ENCODE measurements at places on chromosomes 16 and 17.
A peak's percentile ranks its signal among the peaks of the same experiment; 100 is the strongest.

DNA sequence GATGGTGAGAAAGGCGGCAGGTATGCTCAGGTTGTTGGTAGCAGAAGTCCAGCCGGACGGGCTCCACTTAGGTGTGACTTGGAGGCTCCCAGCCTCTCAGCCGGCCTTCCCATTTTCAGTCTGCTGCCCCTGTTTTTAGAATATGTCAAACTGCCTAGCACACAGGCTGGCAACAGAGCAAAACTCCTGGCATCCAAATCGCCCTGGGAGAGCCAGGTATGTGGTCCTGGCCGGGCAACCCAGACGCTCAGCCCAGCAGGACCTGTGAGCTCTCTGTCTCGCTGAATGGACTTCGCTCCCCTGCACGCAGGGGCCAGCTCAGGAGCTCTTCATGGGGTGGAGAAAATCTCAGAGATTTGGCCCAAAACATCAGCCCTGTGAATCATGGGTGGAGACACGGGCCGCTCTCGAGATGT, 147.9 kb upstream of the CHMP6 start:
- peak; percentile 63 for DNase-seq

DNA sequence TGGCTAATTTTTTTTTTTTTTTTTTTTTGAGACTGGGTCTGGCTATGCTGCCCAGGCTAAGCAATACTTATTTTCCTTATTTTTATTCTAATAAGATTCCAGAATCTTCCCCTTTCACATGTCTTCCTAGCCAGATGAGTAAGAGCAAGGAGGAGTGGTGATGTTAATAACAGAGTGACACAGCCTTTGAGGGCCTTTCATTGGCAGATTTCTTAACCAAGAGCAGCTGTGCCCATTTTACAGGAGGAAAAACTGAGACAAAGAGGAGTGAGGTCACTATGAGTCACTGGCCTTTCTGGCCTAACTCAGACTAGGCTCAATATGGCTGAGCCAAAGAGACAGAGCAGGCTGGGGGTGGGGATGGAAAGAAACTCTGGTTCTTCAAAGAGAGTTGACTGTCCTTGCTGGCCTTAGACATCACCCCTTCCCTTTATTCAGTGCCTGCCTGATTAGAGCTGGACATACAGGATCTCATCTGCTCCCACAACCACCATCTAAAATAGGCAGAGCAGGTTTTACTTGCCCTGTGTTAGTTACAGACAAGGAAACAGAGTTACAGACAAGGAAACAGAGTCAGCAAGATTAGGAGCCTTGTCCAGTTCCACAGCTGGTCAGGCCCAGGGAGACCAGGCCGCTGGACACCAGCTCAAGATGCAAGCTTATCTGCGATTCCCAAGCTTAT, 50.0 kb upstream of the TOB1 start:
- no peak for DNase-seq

- no peak for DNase-seq
Observed at GRCh38 chr17:12911239-12911638, 106.6 kb downstream of the ELAC2 start.

DNA sequence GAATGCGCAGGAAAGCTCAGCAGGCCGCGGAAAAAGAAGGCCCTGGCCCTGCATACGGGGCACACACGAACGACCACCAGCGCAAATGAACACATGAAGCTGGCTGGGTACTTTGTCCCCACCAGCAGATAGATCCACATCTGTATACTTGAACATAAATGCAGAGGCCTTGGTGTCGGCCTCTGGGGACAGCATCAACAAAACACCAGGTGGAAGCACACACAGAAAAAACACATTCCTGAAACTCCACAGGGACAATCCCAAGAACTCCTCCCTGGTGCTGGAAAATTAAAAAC, 606 bp upstream of the ZBTB4 start:
- DNase-seq: no peak

DNA sequence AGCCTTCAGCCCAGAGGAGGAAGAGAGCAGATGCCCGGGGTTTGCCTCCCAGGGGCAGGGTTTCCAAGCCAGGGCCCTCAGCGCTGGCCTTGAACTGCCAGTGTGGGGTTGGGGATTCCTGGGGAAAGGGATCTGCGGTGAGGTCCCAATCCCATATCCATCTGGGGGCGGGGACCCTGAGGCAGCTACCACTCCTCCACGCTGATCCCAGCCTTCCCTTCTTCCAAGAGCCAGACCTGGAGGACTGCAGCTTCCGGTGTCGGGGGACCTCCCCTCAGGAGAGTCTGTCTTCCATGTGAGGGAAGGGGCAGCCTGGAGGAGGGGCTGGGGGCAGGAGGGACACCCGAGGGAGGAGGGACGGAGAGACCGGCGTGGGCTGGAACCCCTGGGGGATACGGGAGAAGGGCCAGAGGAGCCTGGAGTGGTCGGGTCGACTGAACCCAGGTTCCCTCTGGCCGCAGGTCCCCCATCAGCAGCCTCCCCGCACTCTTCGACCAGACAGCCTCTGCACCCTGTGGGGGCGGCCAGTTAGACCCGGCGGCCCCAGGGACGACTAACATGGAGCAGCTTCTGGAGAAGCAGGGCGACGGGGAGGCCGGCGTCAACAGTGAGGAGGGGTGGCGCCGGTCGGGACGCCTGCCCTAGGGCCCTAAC, 10.7 kb upstream of the CISD3 start:
- no peak for DNase-seq

GRCh38 chr17:48500435-48501426, 30.1 kb downstream of the HOXB1 start:
- DNase-seq: no peak

DNA sequence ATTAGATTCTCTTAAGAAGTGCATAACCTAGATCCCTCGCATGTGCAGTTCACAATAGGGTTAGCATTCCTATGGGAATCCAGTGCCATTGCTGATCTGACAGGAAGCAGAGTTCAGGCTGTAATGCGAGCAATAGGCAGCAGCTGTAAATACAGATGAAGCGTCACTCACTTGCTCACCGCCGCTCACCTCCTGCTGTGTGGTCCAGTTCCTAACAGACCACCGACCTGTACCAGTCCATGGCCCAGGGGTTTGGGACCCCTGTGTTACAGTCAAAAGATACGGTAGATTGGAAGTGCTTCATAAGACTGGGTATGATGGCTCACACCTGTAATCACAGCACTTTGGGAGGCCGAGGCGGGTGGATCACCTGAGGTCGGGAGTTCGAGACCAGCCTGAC, 2.8 kb downstream of the STAT5A start:
- DNase-seq: peak; percentile 51

- DNase-seq: no peak
Observed at GRCh38 chr17:2954898-2955445, 108.4 kb downstream of the OR1D5 start.

DNA sequence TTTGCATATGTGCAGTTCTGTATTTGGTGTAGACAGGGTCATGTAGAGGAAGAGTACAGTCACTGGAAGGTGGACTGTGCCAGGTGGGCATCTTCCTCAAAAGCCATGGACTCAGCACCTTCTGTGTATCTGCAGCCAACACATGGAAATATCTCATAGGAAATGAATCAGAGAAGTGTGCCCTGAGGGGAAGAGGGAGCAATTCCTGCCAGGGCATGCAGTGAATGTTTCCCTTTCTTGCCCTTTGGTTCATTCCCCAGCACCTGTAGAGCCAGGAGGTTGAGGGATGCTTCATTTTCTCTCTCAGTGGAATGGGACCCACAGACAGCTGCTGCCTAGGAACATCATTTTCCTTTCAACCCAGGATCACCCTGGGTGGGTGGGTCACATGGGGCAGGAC, 146.1 kb upstream of the HSBP1 start:
- no peak for DNase-seq

DNA sequence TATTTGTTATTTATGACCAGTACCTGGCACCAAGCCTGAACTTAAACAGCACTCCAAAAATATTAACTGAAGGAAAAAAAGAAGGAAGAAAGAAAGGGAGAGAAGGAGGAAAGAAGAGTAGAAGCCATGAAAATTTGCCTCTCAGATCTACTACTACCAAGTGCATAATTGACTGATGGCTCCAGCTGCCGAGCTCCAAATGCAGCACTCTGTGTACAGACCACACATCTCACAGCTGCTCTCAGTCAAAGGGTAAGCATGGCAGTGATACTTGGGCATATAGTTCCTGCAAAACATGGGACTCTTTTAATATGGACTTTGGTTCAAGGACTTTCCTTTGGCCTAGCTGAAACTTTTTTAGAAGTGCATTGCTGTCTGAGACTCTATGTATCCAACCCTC, 44.0 kb upstream of the NOG start:
- no peak for DNase-seq

GRCh38 chr17:58641887-58642311, 49.9 kb downstream of the TEX14 start:
- no peak for DNase-seq

DNA sequence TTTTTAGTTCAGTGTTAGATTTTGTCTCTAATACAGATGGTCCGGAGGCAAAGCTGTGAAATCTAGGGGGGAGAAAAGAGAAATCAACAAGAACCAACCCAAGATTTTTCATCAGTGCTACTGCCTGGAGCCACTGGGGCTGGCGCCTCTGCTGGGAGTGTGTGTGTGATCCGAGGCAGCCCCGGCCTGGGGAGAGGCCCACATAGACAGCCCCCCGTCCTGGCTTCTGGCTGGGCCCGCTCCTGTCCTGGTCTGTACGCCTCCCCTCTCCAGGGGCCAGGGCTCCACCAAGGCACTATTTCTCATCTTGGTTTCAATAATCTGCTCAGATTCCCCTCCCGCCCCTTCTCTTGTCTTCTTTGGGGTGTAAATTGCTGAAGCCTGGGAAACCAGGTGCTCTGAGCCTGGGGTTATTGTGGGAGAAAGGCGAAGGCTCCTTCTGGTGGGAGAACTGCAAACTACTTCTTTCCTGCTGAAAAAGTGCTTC, 7.8 kb downstream of the BAHCC1 start:
- DNase-seq: no peak

GRCh38 chr17:82101767-82102679, 4.0 kb upstream of the FASN start:
- DNase-seq: no peak

DNA sequence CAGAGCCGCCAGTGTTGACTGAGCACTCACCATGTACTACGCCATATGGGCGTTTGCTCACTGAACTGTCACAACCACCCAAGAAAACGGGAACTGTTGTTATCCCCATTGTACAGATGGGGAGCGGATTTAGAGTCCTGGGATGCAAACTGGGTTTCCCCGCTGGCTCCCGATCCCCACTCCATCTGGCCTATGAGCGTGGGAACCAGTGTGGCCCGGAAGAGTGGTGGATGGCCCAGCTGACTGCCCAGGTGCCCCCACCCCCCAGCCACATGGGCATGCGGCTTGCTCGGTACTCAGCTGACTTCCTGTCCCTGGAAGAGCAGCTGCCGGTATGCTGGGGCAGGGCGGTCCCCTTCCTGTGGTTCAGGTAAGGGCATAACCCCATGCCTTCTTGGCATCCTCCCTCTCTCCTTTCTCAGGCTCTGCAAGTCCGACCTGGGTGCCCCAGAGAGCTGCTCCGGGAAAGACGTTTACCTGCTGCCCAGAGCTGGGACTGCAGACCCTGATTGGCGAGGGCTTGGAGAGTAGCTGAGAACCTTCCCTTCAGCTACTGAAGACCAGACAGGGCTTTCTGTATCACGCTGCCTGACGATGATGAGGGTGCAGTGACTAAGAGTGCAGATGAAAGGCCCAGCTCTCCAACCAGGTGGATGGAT, 16.2 kb downstream of the SOCS3 start:
- DNase-seq: peak; percentile 87

GRCh38 chr17:40471846-40472732, 28.8 kb downstream of the IGFBP4 start:
- no peak for DNase-seq

DNA sequence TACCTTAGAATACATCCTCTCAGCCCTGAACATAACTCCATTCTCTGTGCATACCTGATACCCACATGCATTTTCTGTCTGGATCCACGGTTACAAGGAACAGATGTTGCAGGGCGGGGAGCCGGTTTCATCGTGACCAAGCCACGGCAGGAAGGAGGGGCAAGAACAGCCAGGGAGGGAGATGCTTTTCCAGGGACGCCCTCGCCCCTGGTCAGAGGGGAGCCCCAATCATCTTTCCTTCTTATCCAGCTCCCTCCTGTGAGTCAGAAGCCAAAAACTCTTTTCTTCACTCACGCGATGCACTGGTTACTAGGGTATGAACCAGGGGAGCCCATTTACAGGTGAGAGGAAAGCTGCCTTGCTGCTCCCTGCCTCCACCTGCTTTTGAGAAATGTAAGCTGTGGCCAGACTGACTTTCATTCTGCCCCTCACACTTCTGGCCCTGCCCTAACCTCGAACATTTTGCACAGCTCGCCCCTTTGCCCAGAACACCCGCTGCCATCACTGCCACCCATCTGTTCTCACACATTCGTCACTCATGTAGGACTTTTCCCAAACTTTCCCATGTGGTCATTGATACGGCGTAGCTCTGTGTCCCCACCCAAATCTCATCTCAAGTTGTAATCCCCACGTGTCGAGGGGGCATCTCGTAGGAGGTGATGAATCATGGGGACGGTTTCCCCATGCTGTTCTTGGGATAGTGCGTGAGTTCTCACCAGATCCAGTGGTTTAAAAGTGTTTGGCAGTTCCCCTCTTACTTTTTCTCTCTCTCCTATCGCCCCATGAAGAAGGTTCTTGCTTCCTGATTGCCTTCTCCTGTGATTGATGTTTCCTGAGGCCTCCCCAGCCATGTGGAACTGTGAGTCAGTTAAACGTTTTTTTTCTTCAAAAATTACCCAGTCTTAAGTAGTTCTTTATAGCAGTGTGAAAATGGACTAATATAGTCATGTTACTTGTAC, 20.5 kb downstream of the FOXL1 start:
- no peak for DNase-seq

GRCh38 chr16:57427824-57428223, 19.4 kb downstream of the CIAPIN1 start:
- DNase-seq: no peak

- DNase-seq: no peak
Observed at GRCh38 chr16:4678596-4678995, 14.8 kb upstream of the NUDT16L1 start.

DNA sequence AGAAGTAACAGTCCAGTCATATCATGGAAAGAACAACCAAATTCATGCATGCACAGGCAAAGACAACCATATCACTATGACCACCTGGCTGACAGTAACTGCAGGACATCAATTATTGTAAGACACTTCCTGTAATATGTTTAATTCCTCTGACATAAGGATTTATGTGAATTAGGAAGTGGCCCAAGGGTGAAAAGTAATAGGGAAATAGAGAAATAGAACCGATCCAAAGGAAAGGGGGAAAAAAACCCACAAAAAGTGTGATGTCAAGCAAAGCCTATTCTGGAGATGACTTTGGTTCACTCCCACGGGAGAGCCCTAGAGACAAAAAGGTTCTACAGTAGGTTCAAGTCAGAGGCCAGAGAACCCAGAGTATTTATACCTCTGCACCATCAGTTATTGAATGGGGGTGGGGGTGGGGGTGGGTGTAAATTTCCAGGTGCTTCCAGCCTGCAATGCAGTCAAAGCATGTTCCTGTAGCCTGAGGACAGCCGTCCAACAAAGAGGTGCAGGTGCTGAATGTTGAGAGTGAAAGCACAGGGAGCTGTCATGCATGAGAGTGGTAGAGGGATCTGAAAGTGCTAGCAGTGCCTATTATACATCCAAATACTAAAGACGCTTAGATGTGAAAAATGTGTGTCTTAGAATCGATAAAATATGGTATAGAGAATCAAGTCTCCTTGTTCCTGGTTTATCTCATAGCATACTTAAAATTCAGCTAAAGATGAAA, 95.6 kb upstream of the HLF start:
- no peak for DNase-seq
